ENCODE measurements at places on chromosomes 2 and 18.

- DNase-seq = no peak
- no peak overlapping the region for H3K27ac ChIP-seq
- H3K36me3 ChIP-seq = no peaks in the 10 kb centered on the region
- no peaks in the 10 kb centered on the region for H3K4me1 ChIP-seq
- no peaks in the 10 kb centered on the region for H3K27me3 ChIP-seq
Observed at GRCh38 chr2:78592491-78592890, 433.0 kb upstream of the REG3G start.

DNA sequence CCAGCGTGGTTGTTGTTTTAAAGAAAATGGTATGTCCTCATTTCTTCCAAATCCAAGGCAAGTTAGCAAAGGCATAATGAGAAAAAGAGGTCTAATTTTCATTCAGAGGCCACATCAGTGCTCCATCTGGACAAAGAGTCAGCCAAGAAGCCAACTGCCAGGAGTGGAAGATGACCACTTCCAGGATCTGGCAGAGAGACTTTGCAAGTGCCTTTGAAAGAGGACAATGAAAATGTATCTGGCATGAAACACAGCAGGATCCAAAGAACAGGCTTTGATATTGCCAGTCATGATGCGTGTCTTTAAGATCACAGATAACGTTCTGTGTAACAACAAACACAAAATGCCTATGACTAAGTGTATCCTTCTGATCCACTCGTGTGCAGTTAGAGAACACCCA, 82.8 kb downstream of the AFF3 start:
- DNase-seq = no peak
- no peaks in the 10 kb centered on the region for H3K36me3 ChIP-seq
- no peak overlapping the region for H3K4me3 ChIP-seq
- no peaks in the 10 kb centered on the region for H3K4me1 ChIP-seq
- H3K27ac ChIP-seq = no peak overlapping the region

- H3K27me3 ChIP-seq = no peaks in the 10 kb centered on the region
- DNase-seq = no peak
- H3K4me1 ChIP-seq = no peaks in the 10 kb centered on the region
- H3K4me3 ChIP-seq = no peak overlapping the region
- no peaks in the 10 kb centered on the region for H3K36me3 ChIP-seq
- no peak overlapping the region for H3K27ac ChIP-seq
Observed at GRCh38 chr2:179340678-179341077, 76.0 kb upstream of the SESTD1 start.

GRCh38 chr2:192124571-192124970, 70.2 kb downstream of the TMEFF2 start:
- no peaks in the 10 kb centered on the region for H3K27me3 ChIP-seq
- H3K36me3 ChIP-seq = no peaks in the 10 kb centered on the region
- peaks cover 2% of the 10 kb centered on the region for H3K4me1 ChIP-seq
- no peak for DNase-seq
- H3K27ac ChIP-seq = no peak overlapping the region

DNA sequence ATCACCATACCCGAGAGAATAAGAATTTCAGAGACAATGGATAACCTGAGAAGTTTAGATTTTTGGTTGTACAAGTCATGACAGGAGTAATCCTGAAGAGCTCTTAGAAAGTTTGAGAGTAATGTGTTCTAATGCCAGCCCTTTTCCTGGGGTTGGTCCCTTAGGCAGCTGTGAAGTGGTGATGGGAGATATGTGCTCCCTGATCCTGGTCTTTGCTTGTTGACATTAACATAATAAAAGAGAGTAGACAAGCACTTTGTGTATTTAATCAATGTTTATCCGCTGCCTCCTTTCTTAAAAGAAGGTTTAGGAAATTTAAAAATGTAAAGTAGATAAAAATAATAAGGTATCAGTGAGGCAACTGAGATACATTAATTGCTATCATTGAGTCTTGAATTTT, 13.8 kb upstream of the DSC3 start:
- no peak overlapping the region for H3K27ac ChIP-seq
- H3K36me3 ChIP-seq = no peaks in the 10 kb centered on the region
- no peaks in the 10 kb centered on the region for H3K4me1 ChIP-seq
- no peak overlapping the region for H3K4me3 ChIP-seq
- H3K27me3 ChIP-seq = no peaks in the 10 kb centered on the region

DNA sequence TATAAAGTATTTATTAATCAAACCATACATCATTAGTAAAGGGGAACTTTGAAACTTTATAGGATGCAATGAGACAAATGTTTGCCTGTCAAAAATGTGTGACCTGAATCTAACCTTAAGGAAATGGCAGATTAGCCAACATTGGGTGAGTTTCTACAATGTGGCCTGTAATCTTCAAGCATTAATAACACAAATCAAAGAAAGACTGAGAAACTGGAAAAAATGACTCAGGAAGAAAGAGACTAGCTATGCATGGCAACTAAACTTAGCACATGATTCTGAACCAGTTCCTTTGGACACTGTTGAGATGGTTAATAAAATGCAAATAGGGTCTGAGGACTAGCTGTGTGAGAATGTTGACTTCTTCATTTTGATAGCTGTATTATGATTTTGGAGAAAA, 628.6 kb upstream of the ID2 start:
- DNase-seq = no peak
- no peak overlapping the region for H3K4me3 ChIP-seq
- no peaks in the 10 kb centered on the region for H3K4me1 ChIP-seq
- no peaks in the 10 kb centered on the region for H3K36me3 ChIP-seq
- no peak overlapping the region for H3K27ac ChIP-seq
- H3K27me3 ChIP-seq = no peaks in the 10 kb centered on the region

GRCh38 chr2:105445976-105446375, 47.1 kb upstream of the FHL2 start:
- peaks cover 7% of the 10 kb centered on the region for H3K27me3 ChIP-seq
- H3K4me1 ChIP-seq = no peaks in the 10 kb centered on the region
- DNase-seq = peak; percentile 37
- H3K4me3 ChIP-seq = no peak overlapping the region
- no peaks in the 10 kb centered on the region for H3K36me3 ChIP-seq

DNA sequence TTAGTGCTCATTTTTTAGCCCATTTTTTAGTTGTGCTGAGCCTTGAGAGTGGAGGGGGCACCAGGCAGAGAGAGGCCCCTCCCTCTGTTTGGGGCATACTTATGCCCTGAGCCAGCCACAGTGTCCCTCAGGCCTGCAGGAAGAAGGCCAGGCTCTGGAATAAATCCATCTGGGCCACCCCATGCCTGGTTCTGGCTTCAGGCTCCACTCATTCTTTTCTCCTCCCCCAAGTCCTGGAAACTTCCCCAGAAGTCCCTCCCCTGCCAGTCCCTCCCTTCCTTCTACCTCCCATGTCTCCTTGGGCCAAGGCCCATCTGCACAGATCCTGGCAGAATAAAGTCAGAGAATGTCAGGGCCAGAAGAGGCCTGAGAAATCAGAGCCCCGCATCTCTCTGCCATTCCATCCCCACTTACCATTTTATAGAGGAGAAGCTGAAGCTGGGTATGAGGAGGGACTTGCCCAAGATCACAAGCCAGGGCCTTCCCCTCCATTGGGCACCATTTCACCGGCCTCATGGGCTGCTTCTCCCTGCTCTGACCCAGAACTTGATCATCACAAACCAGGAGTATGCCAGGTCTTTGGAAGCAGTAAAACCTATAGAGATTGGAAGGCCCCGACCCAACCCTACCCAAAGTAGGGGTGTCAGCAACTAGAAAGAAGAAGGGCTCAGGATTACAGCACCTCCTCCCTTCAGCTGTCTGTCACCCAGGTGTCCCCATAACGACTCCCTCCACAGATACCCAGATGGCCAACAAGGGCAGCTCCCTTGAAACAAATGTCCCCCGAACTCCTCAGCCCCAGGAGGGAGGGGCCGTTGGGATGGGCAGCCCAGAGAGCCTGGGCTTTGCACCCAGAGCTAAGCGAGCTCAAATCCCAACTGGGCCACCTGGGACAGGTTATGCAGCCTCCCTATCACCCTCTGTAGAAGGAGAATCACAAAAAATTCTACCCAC, 108.4 kb downstream of the POLR1A start:
- H3K4me1 ChIP-seq = peaks cover 20% of the 10 kb centered on the region
- H3K36me3 ChIP-seq = no peaks in the 10 kb centered on the region
- H3K4me3 ChIP-seq = no peak overlapping the region
- no peak overlapping the region for H3K27ac ChIP-seq
- no peak for DNase-seq

GRCh38 chr2:71581026-71581425, 127.7 kb downstream of the DYSF start:
- no peak overlapping the region for H3K27ac ChIP-seq
- no peak overlapping the region for H3K4me3 ChIP-seq
- H3K36me3 ChIP-seq = no peaks in the 10 kb centered on the region
- H3K4me1 ChIP-seq = no peaks in the 10 kb centered on the region

DNA sequence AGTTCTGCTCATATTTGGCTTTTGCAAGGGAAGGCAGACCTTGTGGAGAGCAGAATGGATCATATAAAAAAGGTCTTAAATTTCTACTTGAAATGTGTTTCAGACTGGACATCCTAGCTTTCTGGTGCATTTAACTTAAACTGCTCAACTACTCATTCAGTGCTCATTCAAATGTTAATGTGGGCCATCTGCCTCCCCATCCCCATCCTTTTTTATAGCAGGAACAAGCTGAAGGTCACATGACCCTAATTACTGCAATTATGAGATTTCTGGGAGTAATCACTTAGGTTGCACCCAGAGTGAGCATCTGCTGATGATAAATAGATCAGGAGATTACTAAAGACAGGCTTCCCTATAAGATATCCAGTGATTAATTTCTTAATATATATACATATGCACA, 96.1 kb downstream of the MAP2 start:
- no peak for DNase-seq
- H3K4me3 ChIP-seq = no peak overlapping the region
- no peak overlapping the region for H3K27ac ChIP-seq
- no peaks in the 10 kb centered on the region for H3K4me1 ChIP-seq
- H3K27me3 ChIP-seq = no peaks in the 10 kb centered on the region

DNA sequence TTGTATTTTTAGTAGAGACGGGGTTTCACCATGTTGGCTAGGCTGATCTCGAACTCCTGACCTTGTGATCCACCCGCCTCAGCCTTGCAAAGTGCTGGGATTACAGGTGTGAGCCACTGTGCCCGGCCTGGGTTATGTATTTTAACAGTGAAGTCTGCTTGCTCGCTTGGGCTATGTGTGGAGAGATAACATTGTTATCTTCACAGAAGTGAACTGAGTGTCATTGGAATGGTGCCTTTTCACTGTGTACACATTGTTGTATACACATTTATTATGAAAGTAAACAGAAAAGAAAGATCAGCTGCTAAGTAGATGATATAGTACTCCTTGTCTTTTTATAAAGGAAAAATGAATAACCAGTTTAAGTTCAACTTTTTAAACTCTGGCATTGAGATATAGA, 30.4 kb downstream of the RNF138 start:
- H3K4me3 ChIP-seq = no peak overlapping the region
- H3K4me1 ChIP-seq = no peaks in the 10 kb centered on the region
- H3K36me3 ChIP-seq = no peaks in the 10 kb centered on the region
- no peak for DNase-seq

- H3K4me3 ChIP-seq = no peak overlapping the region
- no peak for DNase-seq
- H3K27me3 ChIP-seq = no peaks in the 10 kb centered on the region
- no peak overlapping the region for H3K27ac ChIP-seq
- peaks cover 16% of the 10 kb centered on the region for H3K36me3 ChIP-seq
Observed at GRCh38 chr18:59470561-59471121, 111.6 kb upstream of the LMAN1 start.

GRCh38 chr2:98157557-98157956, 70.6 kb downstream of the VWA3B start:
- H3K4me1 ChIP-seq = peaks cover 4% of the 10 kb centered on the region
- H3K27ac ChIP-seq = no peak overlapping the region
- DNase-seq = no peak
- H3K4me3 ChIP-seq = no peak overlapping the region
- no peaks in the 10 kb centered on the region for H3K36me3 ChIP-seq

DNA sequence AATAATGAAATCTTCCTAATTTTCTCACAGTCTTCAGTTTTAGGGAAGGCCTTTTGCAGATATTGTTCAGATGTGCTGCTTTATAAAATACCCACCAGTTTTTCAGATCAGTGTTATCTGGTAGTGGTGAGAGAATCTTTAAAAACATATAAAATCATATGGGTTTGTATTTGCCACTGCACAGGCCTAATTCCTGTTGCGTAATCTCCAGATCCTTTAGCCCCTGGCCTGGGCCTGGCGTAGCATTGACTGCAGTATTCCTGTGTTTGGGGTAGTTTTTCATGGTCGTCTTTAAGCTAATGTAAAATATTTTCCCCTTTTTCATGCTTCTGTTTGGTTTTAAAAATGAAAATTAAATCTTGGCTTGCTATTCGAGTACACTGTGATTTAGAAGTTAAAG, 43.2 kb downstream of the TSHZ1 start:
- H3K27ac ChIP-seq = peak overlapping the region; percentile 36
- DNase-seq = peak; percentile 59
- no peaks in the 10 kb centered on the region for H3K27me3 ChIP-seq
- no peaks in the 10 kb centered on the region for H3K36me3 ChIP-seq

- DNase-seq = no peak
- no peaks in the 10 kb centered on the region for H3K27me3 ChIP-seq
- H3K4me1 ChIP-seq = no peaks in the 10 kb centered on the region
Observed at GRCh38 chr2:239475161-239476028, 74.6 kb upstream of the HDAC4 start.

DNA sequence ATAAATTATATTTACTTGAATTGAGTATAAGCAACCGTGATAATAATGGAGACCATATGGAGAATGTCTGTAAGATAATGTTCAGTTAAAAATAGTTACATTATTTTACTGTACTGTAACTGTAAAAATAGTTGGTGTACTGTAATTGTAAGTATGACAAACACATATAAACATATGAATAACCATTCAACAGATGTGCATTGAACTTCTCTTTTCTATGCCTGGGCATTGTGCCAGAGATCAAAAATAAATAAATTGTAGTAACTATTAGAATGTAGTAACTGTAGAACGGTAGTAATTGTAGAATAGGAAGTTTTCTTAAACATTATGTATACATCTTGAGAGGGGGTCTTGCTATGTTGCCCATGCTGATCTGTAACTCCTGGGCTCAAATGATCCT, 287.4 kb upstream of the EPAS1 start:
- no peak overlapping the region for H3K4me3 ChIP-seq
- H3K4me1 ChIP-seq = peaks cover 17% of the 10 kb centered on the region
- DNase-seq = peak; percentile 24

GRCh38 chr18:78788161-78788560, 191.5 kb upstream of the SALL3 start:
- DNase-seq = no peak
- H3K36me3 ChIP-seq = no peaks in the 10 kb centered on the region
- H3K4me3 ChIP-seq = no peak overlapping the region
- no peak overlapping the region for H3K27ac ChIP-seq
- no peaks in the 10 kb centered on the region for H3K27me3 ChIP-seq

DNA sequence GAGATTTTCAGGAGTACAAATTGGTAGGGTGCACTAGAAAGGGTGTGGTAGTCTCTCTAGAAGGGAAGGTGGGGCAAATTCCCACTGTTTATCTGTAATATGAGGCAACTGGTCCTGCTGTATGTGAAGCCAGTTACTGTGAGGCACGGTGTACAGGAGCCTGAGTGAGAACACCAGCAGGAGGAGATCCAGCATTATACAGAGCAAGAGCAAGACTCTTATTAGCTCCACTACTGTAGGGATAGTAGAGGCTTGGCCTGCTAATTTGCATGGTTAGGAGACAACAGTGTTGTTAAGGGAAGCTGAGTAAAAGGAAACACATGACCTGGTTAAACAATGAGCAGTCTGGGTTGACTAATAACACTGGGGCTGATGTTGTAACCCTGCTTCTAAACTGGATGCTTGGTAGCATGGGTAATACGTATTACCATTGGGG, 76.3 kb upstream of the WDSUB1 start:
- H3K4me3 ChIP-seq = no peak overlapping the region
- no peaks in the 10 kb centered on the region for H3K27me3 ChIP-seq
- H3K4me1 ChIP-seq = no peaks in the 10 kb centered on the region
- no peak overlapping the region for H3K27ac ChIP-seq
- DNase-seq = peak; percentile 67
- no peaks in the 10 kb centered on the region for H3K36me3 ChIP-seq
